Naive B cell (primary cell): ENCODE measurements at places on chromosomes 2 and 18. TPM values are rescaled to one million over a fixed set of nuclear protein-coding genes. Genes with fewer than 3 reads are reported as not detected.

DNA sequence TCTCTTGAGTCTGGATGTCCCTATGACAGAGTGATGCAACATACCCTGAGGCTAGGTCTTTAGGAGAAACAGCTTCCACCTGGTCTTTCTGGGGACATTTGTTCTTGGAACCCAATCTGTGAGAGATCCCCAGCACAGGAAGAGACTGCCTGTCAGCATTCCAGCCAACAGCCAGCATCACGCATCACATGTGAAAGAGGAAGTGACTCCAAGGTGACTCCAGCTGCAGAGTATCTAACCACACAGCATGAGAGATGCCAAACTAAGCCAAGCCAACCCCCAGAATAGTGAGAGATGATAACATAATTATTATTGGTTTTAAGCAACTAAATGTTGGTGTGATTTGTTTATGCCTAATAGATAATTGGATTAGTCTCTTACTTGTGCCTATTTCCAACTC, 35.7 kb downstream of the C18orf63 start:
- DNase-seq, result no peak

DNA sequence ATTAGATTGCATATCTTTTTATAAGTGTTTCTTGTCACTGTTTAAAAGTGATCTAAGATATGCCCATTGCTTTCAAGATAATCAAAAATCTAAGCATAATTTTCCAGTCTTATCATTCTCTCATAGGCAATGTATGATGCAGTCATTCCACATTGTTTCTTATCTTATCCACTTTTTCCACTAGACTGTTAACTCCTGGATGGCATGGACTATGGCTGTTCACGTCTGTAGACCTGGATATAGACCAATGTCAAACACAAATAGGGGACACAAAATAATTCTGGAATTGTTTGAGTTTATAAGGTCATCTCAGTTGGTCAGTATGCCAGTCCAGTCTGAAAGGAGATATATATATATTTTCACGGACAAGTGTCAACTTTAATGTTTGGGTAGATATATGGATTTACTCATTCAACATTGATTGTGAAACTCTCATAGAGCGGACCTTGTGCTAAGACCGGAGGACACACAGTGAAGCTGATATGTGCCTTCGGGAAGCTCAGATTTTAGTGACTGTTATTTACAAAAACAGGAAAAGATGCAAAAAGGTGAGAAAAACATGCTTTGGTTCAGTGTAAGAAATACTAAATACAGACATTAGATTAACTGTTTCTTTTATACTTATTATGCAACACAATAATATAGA, 689.4 kb upstream of the SLC8A1 start:
- no peak for DNase-seq

DNA sequence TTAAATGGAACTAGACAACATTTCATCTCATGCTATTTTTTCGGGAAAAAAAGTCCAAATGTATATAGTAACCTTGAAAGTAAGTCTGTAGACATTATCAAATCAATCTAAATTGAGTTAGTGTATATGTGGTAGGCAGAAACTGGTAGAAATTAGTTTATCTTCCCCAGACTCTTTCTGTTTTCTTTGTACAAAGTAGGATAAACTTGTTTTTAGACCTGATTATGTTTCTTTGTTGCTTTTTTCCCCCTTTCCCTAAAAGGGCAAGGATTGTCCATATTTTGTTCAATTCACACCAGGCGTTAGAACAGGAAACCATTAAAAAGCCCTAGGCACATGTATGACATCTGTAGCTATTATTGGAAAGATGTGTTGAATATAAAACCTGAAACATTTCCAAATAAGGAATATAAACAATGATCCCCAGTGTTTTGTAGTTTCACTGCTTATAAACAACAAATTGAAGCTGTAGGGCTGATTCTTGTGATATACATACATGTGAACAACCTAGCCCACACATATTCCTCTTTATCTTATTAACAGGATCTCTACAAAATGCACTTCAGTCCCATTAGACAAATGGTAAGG, 528.3 kb downstream of the PARD3B start:
- no peak for DNase-seq

- no peak for DNase-seq
These were observed 30.2 kb downstream of the ARHGAP25 start for GRCh38 chr2:68764806-68765311.

DNA sequence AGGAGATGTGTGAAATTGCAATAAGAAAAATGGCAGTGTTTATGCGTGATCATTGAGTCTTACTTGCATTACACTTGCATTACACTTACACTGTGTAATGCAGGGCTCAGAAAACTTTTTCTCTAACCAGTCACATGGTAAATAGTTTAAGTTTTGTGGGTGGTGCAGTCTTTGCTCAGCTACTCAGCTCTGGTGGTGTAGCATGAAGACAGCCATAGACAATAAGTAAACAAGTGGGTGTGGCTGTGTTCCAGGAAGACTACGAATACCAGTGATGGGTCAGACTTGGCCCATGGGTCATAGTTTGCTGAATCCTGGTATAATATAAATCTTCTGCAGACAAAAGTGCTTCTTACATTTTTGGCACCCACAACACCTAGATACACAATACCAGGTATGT, 115.6 kb upstream of the CYP1B1 start:
- DNase-seq, result no peak

Gene APOB
- not detected for polyA plus RNA-seq

Gene MATN3
- not detected for polyA plus RNA-seq

Gene CKAP2L
- not detected for polyA plus RNA-seq
